ENCODE measurements at places on chromosomes 6 and 20.

GRCh38 chr6:152136449-152136825 is 329.0 kb downstream of the ESR1 start:
- no peak for DNase-seq

DNA sequence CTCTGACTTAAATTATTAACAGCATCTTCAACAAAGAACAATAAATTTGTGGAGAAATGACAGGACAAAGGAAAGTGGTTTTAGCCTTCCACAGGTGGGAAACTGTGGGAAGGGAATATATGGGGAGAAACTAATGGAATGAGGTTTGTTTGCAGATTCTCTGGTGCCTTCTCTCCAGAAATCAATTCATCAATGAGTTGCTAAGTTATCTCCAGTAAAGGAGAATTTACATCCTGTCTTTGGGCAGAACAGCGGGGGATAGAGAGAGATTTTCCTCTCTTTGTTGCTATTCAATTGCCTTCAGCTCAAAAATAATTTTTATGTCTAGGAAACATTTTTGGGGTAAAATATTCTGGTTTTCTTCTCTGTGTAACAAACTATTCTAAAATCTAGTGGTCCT is 36.9 kb upstream of the LCA5 start:
- no peak for DNase-seq

GRCh38 chr20:3652221-3652620 is 11.0 kb downstream of the GFRA4 start:
- no peak for DNase-seq

GRCh38 chr6:53833155-53833554 is 38.4 kb downstream of the LRRC1 start:
- DNase-seq = no peak

GRCh38 chr6:84263557-84263956 is 36.1 kb upstream of the CEP162 start:
- DNase-seq = no peak

DNA sequence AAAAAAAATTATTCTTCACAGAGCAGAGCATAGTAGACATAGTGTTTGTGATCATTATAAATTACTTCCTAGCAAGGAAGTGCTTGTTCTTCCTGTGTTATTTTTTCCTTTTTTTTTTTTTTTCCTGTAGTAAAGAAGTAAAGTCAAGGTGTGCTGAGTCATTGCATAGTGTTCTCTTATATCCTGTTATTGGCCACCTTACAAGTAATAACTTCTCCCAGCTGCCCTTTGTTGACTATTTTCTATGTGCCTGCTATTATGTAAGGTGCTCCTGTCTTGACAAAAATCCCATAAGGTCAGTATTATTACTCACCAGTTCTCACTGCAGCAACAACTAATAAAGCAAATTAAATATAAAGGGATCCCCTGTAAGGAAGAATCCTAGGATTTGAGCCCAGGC is 195.3 kb downstream of the GJA1 start:
- no peak for DNase-seq

DNA sequence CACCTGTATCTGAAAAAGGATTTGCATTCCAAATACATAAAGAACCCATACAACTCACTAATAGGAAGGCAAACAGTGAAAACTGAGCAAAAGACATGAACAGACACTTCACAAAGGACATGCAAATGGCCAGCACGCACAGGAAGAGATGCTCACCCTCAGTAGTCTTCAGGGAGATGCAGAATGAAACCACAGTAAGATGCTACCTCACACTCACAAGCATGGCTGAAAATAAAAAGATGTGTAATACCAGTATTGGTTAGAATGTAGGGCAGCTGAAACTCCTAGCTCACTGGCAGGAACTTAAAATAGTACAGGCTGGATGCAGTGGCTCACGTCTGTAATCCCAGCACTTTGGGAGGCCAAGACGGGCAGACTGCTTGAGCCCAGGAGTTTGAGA is 64.6 kb downstream of the SNX5 start:
- no peak for DNase-seq

DNA sequence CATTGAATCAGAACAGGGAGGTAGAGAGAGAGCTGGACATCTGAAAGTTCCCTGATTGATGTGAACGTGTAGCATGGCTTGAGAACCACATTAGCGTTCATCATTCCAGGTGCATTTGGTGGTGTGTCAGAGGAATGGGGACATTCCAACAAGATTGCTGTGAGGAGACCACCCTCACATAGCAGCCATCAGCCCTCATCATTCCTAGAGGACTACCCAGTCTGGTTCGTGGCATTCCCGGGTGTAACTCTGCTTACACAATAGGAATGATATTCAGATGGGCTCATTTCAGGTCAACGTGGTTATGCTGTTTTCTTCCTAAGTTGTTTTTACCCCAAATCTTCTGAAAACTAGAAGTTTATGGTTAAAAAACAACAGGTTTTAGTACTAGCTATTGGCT is 62.2 kb upstream of the KLHL31 start:
- DNase-seq = no peak

- DNase-seq = no peak
These were observed 95.1 kb upstream of the PTPN1 start for GRCh38 chr20:50415021-50415515.

DNA sequence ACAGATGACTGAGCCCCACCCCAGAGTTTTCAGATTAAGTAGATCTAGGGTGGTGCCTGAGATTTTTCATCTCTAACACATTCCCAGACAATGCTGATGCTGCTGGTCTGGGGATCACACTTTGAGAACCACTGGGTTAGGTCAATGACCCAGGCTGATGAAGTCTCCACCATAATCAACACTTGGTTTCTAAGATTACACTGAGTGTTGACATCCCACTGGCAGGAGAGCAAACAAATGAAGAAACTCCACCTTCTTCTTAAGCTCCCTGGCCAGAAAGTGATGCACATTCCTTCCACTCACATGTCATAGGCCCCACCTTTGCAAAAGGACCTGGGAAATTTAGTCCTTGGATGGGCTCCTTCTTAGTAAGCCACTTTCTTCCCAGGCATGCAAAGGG is 53.1 kb downstream of the MAFB start:
- no peak for DNase-seq

GRCh38 chr6:15399641-15400470 is 154.0 kb downstream of the JARID2 start:
- no peak for DNase-seq

DNA sequence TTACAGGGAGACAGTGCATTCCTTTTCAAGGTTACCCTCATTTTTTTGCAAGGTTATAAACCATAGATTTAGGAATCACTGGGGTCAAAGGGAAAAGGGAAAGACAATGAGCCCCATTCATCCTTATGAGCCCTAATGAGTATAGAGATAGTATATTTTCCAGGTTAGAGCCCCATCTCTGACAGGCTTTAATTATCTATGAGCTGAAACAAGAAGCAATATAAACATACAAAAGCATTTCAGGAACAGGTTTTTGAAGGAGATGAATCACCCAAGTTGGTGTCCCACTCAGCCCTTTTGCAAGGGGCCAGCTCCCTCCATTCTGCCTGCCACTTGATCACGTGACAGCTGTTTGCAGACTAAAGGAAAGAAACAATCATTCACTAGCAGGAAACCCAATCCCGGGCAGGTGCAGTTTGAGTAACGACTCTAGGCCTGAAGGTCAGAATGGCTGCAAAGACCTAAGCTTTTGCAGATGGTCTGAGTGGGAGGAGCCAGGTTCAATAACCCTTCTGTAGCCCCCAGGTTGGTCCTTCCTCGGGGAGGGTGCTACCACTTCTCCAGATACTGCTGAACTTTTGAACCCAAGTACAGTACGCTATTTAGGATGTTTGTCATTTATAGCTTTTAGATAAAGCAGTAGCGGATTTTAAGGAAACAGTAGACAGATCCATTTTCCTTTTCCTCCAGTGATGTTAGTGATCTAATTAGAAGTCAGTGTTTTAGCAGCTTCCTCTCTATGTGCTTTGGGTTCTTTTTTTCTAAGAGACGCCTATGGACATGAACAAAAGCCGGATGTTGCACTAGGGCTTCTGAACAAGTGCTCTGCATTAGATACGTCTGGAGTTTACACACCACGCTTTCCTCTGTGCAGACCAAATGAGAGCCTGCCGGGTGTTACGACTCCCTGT is 253.2 kb downstream of the SOX4 start:
- DNase-seq = no peak
